ENCODE measurements at places on chromosomes 7 and 10.

DNA sequence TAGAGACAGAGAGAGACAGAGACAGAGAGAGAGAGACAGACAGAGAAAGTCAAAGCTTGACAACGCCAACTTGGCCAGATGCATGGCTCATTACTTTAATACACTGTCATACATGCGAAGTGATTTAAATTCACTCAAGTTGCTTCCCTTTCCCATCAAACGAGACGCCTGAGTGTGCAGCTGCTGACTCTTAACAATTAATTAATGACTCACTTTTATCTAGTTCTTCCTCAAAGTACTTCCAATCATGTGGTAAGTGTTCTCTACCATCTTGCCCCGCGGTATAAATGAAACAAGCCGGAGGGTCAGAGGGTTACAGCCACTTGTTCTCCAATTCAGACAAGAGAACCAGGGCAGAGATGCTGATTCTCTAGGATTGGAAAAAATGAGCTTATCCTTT lies 90.8 kb downstream of the SFMBT2 start:
- DNase-seq: no peak

GRCh38 chr10:132916956-132917666 lies 25.3 kb downstream of the CFAP46 start:
- no peak for DNase-seq

DNA sequence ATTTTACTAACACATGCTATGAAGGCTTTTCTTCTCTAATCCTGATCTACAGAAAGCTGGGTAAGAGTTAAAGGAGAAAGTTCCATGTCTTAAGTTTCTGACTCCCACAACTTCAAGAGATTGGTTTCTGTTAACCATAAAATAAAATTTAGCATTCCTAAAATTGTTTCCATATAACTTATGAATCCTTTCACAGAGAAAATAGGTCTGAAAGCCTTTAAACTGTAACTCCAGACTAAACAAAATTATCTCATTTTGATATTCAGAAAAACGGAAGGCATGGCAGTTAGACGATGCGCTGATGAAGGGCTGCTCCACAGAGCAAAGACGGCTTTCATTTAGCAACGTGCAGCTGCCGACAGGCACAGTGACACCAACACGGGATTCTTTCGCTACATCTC lies 133.3 kb downstream of the SLC25A13 start:
- no peak for DNase-seq

- DNase-seq: no peak
Observed at GRCh38 chr7:42105554-42106358, 131.3 kb downstream of the GLI3 start.

DNA sequence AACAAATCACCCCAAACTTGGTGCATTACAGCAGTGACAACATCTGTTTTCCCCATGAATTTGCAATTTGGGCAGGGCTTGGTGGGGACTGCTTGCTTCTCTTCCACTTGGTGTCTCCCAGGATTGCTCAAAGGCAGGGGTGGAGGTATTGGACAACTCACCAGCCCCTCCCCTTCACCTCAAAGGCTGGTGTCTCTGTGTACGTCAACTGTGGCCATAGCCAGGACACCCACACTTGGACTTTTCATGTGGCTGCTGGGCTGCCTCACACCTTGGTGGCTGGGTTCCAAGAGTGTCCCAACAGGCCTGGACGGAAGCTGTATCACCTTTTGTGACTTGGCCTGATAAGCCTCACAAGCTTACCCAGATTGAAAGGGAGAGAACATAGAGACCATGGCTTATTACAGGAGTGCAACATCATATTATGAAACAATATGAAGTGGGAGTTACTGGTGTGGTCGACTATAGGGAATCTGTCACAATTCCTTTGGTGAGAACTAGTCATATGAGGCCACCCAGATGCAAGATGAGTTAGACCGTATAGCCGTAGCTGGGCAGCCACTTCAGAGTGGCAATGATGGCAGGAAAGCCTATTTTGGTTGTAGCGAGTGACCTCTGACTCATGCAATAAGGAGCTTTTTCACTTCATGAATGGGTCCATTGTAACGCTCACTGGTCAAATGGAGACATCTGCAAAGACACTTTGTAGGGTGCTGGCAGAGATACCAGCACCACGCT lies 187.6 kb upstream of the ITGB1 start:
- DNase-seq: no peak
